K562 (cell line): ENCODE measurements at places on chromosomes 2 and 18. TPM values are rescaled to one million over a fixed set of nuclear protein-coding genes. Genes with fewer than 3 reads are reported as not detected.

OSR1 gene
- not detected in 2 replicates for total RNA-seq

DNA sequence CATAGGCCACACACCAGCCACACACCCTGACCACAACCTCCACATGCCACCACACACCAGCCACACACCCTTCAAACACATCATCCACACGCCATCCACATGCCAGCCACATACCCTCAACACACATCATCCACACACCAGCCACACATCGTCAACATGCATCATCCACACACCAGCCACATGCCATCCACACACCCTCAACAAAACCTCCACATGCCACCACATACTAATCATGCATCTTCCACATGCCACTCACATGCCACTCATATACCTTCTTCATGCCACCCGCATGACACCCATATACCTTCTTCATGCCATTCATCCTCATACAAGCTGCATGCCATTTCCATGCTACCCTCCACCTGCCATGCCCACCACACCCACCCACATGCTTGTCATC lies 12.4 kb downstream of the TNS1 start:
- DNase-seq = no peak
- H3K27me3 ChIP-seq = peaks cover 25% of the 10 kb centered on the region
- H3K4me3 ChIP-seq = no peak overlapping the region
- H3K4me1 ChIP-seq = no peaks in the 10 kb centered on the region
- H3K36me3 ChIP-seq = no peaks in the 10 kb centered on the region

- H3K27ac ChIP-seq = no peak overlapping the region
- no peaks in the 10 kb centered on the region for H3K27me3 ChIP-seq
- H3K36me3 ChIP-seq = peaks cover 10% of the 10 kb centered on the region; the same call in 2 of the 3 replicates
- H3K4me3 ChIP-seq = no peak overlapping the region
- no peaks in the 10 kb centered on the region for H3K4me1 ChIP-seq
- DNase-seq = no peak
Observed at GRCh38 chr2:105072039-105072438, 34.2 kb downstream of the MRPS9 start.

DNA sequence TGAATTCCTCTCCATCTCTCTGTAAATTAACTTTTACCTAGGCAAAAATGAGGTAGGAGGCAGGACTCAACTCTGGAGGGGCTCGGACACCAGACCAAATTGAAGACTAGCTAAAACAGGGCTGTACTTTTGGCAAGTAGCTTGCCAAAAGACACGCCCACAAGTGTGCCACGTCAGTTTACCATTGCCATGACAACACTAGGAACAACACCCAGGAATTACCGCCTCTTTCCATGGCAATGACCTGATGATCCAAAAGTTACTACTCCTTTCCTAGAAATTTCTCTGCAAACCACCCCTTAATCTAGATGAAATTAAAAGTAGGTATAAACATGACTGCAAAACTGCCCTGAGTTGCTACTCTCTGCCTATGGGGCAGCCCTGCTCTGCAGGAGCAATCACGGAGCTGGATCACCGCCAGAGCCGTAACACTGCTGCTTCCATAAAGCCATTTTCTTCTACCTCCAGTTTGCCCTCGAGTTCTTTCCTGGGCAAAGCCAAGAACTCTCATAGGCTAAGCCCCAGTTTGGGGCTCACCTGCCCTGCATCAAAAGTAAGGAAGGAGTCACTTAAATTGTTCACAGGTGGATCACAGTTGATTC lies 66.0 kb upstream of the FAM136A start:
- H3K36me3 ChIP-seq = no peaks in the 10 kb centered on the region
- H3K4me1 ChIP-seq = no peaks in the 10 kb centered on the region; the same call in 1 of the 2 replicates
- H3K27me3 ChIP-seq = peaks cover 11% of the 10 kb centered on the region; the same call in 2 of the 3 replicates
- H3K4me3 ChIP-seq = no peak overlapping the region

DNA sequence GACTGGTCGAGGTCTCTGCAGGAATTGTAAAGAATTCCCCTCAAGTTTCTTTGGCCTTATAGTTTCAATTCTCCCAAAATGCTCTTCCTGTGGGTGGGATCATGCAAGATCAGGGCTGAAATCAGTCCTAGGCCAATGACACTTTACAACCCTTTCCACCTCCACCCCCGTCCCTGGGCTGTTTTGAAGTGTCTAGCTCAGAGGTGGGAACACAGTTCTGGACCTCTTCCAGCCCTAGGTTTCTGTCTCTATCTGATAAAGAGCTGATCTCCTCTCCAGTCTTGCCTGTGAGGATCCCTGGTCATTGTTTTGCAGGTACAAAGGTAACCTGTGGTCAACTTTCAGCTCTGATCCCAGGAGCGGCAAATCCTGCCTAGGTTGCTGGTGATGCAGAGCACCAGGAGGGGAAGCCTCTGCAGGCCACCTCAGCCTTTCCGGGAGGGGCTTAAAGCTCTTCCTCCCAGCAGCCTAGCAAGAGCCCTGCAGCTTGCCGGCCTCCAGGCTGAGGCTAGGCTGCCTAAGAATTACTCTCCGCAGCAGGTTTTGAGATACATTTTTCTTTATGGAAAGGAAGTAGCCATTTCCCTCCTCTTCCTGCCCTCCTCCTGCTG lies 69.8 kb upstream of the WIPF1 start:
- peaks cover 34% of the 10 kb centered on the region for H3K27me3 ChIP-seq
- no peak for DNase-seq
- H3K4me3 ChIP-seq = no peak overlapping the region
- H3K36me3 ChIP-seq = no peaks in the 10 kb centered on the region
- H3K27ac ChIP-seq = no peak overlapping the region

SSB gene
- 317 TPM in 2 replicates for total RNA-seq

MC5R gene
- not detected in 2 replicates for total RNA-seq

MYOM1 gene
- total RNA-seq = 0.29 and 0.35 TPM in 2 replicates

GRCh38 chr18:7452331-7452730 lies 114.8 kb upstream of the PTPRM start:
- DNase-seq = peak; percentile 62
- H3K4me1 ChIP-seq = no peaks in the 10 kb centered on the region
- no peak overlapping the region for H3K4me3 ChIP-seq
- H3K36me3 ChIP-seq = no peaks in the 10 kb centered on the region

DNA sequence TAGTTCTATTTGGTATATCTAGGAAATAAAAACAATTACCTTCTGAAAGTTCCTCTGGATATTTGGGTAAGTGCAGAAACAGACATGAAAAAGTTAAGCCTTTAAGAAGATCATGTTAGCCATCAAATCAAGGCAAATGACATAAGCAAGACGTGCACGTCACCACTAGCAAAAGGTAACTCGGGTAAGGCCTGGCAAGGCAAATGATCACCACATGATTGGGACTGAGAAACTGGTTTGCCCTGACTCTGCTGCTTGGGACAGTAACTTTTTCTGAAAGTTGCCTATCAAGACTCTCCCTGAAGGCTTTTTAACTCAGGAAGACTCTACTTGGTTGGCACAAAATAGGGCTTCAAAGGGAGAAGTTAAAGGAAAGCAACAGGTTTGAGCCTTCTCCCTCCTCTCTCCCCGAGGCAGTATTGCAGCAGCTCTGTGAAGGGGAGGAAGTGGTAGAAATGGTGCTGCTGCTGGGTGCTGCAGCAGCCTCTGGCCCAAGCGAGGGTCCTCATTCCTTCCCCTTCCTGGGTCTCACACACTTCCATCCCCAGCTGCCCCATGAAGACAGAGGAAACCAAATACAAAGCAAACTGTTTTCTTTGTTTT lies 17.1 kb upstream of the TMEM237 start:
- H3K36me3 ChIP-seq = no peaks in the 10 kb centered on the region
- no peak overlapping the region for H3K27ac ChIP-seq
- peaks cover 4% of the 10 kb centered on the region for H3K27me3 ChIP-seq
- no peaks in the 10 kb centered on the region; the same call in 1 of the 2 replicates for H3K4me1 ChIP-seq

DNA sequence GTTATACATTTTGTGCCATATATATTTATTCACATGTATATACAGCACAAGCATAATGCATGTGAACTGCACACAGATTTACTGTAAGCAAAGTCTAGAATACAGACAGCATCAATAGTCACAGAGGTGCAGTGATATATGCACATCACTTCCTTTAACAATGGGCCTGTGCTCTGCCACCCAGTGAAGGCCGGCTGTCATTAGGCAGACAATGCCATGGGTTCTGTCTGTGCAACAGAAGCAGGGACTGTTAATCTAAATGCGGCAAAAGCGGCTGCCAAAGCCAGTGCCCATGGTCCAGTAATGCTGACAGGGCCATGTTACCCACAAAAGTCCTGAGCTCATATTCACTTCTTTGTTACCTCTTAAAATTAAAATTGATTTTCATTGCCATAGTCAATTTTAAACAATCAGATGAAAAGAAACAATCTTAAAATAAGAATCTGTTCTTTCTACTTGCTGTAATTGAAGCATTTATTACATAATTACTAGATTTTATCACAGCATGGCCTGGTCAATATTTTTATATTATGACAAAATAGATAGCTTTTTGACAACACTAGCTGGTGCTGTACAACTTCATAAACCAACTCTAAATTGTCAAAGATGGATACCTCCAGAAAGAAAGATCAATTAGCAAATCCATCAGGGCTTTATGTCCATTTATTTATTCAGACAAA lies 232.0 kb downstream of the STK39 start:
- no peak overlapping the region for H3K27ac ChIP-seq
- peaks cover 7% of the 10 kb centered on the region for H3K27me3 ChIP-seq
- no peak overlapping the region for H3K4me3 ChIP-seq
- no peaks in the 10 kb centered on the region for H3K4me1 ChIP-seq

- no peaks in the 10 kb centered on the region; the same call in 2 of the 3 replicates for H3K27me3 ChIP-seq
- no peak overlapping the region for H3K27ac ChIP-seq
- H3K4me3 ChIP-seq = no peak overlapping the region
- peak; percentile 12 for DNase-seq
- H3K36me3 ChIP-seq = no peaks in the 10 kb centered on the region
Observed at GRCh38 chr2:224646242-224646846, 61.2 kb upstream of the CUL3 start.

CDC42EP3 gene
- total RNA-seq = 2.5 and 4.2 TPM in 2 replicates

PARD6G gene
- total RNA-seq = 0.92 and 1.2 TPM in 2 replicates

DNA sequence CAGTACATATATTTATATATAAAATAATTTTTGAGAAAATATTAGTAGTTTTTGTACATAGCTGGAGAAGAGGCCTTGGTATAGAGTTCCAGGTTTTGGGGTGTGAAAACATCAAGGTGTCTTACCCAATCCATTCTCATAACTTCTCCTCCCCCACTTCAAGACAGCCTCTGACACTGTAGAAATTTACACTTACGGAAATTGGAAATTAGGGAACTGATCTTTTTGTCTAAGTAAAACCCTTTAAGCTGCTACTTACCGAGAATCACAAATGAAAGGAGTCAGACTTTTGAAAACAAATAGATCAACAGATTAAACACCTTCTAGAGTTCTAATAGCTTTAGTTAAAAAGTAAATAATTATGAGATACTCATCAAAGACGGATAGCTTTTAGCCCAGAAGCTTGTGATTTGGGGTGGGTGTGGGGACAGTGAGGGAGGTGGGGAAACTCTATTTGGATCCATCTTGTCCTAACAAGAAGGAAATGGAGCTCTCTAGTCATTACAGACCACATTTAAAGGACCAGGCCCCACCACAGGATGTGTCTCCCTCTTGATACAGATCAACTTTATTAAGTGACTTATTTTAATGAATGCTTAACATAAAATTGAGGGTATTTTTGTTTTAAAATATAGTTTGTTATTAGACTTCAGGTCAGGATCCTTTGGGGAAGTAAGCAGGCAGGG lies 11.1 kb upstream of the FBXO11 start:
- H3K27me3 ChIP-seq = no peaks in the 10 kb centered on the region
- no peak overlapping the region for H3K27ac ChIP-seq
- H3K36me3 ChIP-seq = no peaks in the 10 kb centered on the region
- H3K4me1 ChIP-seq = no peaks in the 10 kb centered on the region
- H3K4me3 ChIP-seq = no peak overlapping the region

DNA sequence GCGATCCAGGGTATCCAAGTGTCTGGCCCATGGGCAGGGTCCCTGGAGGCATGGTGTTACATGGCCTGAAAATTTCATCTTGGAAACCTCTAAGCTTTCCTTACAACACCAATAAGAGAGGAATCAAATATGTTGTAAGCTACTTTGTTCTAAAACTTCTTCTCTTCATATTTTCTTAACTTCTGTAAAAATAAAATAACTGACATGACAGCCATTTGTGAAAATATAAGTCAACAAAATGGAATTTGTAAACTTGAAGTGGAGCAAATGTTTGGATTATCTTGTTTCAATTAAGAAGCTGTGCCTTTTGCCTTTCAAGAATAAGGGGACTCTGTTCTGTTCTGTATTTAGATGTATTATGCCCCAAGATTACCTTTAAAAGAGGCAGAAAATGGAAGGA lies 319.7 kb downstream of the LPIN1 start:
- no peaks in the 10 kb centered on the region for H3K4me1 ChIP-seq
- H3K36me3 ChIP-seq = no peaks in the 10 kb centered on the region
- no peak overlapping the region for H3K4me3 ChIP-seq
- H3K27me3 ChIP-seq = no peaks in the 10 kb centered on the region
- no peak overlapping the region for H3K27ac ChIP-seq

DNA sequence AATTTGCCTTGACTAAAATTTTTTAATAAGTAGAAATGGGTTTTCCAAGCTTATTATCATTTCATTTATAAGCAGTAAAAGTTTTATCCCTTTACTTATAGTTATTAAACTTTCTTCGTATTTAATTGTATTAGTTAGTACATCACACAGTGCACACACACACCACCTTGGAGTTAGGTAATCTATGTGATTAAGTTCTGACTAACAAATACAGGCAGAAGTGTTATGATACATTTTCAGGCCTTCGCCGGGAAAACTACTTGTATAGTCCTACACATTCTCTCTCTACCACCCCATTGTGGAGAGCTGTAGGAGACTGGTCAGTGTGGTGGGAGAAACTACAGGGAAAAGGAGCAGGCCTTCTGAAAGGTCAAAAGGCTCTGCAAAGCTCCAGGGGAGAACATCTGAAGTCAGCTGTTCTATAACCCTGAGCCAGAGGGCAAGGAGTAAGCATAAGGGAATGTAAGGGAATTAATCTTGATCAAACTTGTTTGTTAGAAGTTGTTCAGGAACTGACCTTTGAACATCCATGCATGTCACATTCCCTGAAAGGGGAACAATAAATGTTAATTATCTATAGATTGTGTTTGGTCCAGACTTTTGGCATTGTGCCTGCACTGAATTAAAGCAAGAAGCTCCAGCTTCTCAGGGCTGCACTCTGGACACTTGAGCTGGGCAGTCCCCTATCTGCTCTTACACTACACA lies 231.7 kb downstream of the FSIP2 start:
- H3K4me3 ChIP-seq = no peak overlapping the region
- no peaks in the 10 kb centered on the region for H3K4me1 ChIP-seq
- DNase-seq = no peak
- no peak overlapping the region for H3K27ac ChIP-seq

SLC5A7 gene
- total RNA-seq = not detected in 2 replicates

CRYGC gene
- total RNA-seq = not detected in 2 replicates
